ENCODE measurements at places on chromosomes 2 and 18. TPM values are rescaled to one million over a fixed set of nuclear protein-coding genes. Genes with fewer than 3 reads are reported as not detected.

Gene WDR7
- 26.0 TPM for total RNA-seq

Gene TDRD15
- total RNA-seq = not detected

Gene NPPC
- total RNA-seq = 0.76 TPM

Gene CHRND
- total RNA-seq = not detected

Gene INPP5D
- 43.6 TPM for total RNA-seq

Gene TMEM200C
- total RNA-seq = not detected

Gene MC4R
- not detected for total RNA-seq

Gene DUSP19
- total RNA-seq = 1.0 TPM

Gene UGT1A4
- total RNA-seq = not detected

Gene KCNG2
- not detected for total RNA-seq

Gene RAX
- total RNA-seq = not detected

Gene ATP5MC3
- 414 TPM for total RNA-seq

Gene SIGLEC15
- total RNA-seq = not detected

Gene MAB21L4
- not detected for total RNA-seq

Gene REG3A
- not detected for total RNA-seq

Gene GPR39
- not detected for total RNA-seq

Gene GALNT3
- 4.9 TPM for total RNA-seq
